H9 (cell line): ENCODE measurements at places on chromosomes 11 and 22. TPM values are rescaled to one million over a fixed set of nuclear protein-coding genes. Genes with fewer than 3 reads are reported as not detected.

DNA sequence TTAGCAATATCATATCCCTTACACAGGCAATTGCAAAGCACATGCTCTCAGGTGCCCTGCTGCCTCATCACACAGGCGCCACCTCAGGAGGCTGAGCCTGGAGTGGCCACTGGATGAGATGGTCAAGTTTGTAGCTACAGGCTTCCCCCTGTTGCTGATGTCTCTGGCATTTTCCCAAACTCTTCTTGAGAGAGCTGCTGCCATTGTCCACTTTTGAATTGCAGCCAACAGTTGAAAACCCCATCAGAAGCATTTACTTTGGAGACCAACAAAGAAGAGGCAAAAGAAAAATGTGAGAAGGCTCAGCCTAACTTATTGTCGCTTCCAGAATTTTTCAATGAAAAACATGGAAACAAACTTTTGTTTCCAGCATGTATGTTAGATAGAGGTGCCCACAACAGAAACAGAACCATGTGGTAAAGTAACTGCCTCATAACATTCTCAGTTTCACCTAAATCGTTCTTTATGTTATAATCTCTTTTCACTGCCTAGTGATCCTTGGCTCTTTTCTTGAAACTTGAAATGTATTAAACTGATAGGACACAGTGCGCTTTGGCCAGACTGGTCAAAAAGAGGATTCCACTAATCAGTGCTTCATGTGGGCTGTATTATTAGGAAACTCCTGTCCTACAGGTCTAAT is 47.6 kb upstream of the OR8B8 start:
- DNase-seq: no peak

GRCh38 chr11:975827-976226 is 50.2 kb downstream of the AP2A2 start:
- DNase-seq: peak; percentile 76

DNA sequence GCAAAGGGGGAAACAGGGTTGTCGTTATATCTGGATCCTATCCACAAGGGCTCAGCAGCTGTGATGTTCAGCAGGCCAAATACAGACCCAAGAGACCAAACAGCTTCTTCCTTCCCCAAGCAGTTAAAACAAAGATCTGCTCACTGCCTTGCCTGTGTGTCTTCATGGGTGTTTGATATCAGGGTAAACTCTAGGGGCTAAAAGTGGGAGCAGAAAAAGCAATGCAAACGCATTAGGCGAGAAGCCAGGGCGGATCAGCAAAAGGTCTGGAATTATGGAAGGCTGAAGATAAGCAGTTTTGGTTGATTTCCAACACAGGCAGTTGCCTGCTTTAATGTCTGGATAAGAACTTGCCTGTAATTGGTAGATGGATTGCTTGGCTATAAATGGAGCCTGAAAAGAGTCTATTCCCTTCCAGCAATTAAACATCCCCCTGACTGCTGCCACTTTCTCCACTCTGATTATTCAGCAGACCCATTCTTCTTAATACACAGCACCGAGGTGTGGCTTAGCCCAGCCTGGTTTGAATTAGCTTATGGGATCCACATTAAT is 126.3 kb downstream of the COMMD9 start:
- no peak for DNase-seq

DNA sequence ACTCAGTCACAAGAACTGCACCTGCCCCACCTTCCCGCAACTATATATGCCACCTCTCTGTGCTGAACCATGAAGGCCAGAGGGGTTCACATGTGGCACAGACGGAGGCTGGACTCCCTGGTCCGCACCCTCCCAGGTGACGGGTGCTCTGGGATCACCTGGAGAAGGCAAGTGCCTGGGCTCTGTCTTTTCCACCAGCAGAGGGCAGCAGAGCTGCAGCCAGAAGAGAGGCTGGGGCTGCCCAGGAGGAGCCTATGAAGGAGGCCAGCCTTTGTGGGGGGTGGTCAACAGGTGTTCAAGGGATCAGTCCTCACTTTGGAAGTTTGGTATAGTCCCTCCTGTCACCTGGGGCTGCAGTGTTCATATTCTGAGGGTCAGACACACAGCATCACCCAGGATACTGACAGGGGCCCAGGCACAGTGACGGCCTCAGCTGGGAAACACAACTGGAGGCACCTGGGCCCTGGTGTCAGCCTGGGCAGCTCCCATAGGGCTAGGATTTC is 39.2 kb upstream of the IGLL5 start:
- peak; percentile 79 for DNase-seq

GRCh38 chr11:96145163-96145585 is 197.8 kb downstream of the MAML2 start:
- no peak for DNase-seq

- DNase-seq: no peak
Measured at GRCh38 chr11:47163193-47163592, 13.5 kb downstream of the ARFGAP2 start.

- no peak for DNase-seq
Measured at GRCh38 chr11:62233730-62234129, 8.3 kb upstream of the SCGB1D2 start.

- DNase-seq: no peak
Measured at GRCh38 chr11:76523147-76523546, 78.3 kb downstream of the EMSY start.

GRCh38 chr11:70169127-70169526 is 34.0 kb upstream of the FADD start:
- no peak for DNase-seq

Gene CYB5R2
- total RNA-seq: 44.5 and 48.0 TPM in 2 replicates

Gene SERHL2
- total RNA-seq: 1.0 and 2.7 TPM in 2 replicates

Gene F2
- not detected in 2 replicates for total RNA-seq

Gene RHOD
- total RNA-seq: 14.8 and 15.7 TPM in 2 replicates
